ENCODE measurements at places on chromosomes 5 and 9.

DNA sequence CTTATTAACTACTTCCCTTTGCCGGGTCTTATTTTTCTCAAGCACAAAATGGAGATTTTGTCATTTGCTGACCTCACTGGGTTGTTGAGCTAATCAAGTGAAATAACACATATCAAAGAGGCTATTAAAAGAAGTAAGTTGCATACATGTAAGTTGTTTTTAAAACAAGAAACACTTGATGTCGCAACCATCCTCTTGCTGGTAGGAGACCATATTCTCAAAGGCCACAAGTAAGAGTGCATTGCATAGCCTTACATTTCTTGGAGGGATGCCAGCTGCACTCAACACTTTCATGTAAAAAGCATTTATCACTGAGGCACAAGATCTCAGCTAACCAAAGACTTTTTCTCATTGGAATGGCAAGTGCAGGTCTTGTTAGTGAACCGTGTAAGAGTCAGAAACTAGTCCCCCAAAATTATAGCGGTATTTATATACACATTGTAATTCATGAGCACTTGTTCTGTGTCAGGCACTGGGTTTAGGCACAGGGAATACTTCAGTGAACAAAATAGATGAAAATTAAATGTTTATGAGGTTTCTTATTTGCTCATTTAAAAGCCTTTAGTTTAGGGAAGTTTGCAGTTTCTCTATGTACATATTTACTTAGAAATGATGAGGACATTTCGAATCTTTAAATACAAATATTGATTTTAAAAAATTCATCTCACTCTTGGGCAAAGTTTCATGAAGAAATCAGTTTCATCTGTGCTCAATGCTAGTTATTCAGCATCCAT lies 72.0 kb downstream of the ZFAND5 start:
- peak; percentile 29 for DNase-seq

DNA sequence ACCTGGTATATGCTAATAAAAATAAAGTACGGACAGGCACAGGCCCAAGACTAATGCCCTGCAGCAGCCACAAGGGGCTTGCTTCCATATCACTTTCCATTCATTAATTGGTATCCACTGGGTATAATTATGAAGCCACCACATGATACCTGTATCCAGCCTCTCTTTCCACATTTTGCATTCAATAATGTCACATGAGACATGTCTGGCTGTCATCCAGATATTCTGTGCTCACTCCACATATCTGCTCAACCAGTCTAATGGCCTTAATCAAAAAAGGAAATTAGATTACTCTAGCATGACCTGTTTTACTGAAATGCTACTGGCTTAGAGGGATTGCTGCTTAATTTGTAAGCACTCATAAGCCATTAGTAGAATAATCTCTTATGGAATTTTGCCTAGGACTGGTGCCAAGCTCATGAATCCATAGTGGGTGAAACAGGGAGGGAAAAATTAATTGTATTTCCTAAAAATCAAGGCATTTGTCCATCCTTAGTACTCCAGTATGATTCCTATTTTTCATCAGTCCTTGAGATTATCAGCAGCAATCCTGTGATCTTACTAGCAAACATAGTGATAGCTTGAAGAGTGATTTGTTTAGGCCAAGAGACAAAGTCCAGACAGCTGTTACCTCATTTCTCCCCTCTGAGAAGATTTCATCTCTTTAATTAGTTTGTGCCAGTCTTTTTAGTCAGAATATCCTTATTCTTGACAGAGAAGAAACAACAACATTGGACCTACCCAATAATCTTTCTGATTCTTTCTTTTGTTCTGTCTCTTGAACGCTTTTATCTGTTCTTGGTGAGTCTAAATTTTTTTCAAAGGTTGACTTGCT lies 119.2 kb upstream of the ABCA1 start:
- DNase-seq: no peak

GRCh38 chr9:16867576-16868311 lies 2.7 kb downstream of the BNC2 start:
- DNase-seq: no peak

- peak; percentile 44 for DNase-seq
Measured at GRCh38 chr9:81886665-81887064, 41.6 kb upstream of the SPATA31D4 start.

DNA sequence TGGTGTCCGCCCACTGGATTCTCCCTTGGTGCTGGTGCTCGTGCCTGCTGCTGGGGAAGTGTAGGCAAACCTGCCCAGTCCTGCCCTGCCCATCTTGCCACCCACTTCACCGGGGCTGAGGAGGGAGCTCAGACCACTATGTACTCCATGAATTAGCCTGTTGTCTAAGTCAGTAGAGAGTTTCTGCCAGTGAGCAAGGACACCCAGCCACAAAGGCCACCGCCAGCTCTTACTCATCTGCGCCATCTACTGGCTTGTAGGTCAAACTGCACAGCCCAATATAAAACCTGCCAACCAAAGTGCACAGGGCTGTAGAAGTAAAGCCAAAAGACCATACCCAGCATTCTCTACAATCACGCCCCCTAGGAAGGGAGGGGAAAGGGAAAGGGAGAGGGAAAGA lies 102.3 kb downstream of the GLIS3 start:
- DNase-seq: peak; percentile 10

All from Ammon's horn (tissue), 1 donor.